Effector CD8-positive, alpha-beta T cell (primary cell): ENCODE measurements at places on chromosomes 6 and 20.

DNA sequence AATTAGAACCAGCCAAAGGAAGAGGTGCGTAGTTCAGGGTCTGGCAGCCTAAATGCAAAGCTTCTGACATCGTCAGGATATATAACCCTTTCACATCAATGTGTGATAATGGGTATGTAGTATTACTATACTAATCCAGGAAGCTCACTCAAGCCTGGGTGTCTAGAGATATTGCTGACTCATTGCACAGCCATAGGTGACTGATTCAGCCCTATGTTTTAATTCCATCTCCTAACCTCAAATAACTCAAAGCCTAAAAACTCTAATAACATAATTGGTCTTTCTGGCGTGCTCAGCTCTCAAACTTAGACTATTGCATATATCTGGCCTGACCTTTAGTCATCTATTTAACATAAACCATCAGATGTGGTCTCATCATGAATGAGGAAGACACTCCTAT is 658.4 kb downstream of the TBC1D32 start:
- no peak for DNase-seq

DNA sequence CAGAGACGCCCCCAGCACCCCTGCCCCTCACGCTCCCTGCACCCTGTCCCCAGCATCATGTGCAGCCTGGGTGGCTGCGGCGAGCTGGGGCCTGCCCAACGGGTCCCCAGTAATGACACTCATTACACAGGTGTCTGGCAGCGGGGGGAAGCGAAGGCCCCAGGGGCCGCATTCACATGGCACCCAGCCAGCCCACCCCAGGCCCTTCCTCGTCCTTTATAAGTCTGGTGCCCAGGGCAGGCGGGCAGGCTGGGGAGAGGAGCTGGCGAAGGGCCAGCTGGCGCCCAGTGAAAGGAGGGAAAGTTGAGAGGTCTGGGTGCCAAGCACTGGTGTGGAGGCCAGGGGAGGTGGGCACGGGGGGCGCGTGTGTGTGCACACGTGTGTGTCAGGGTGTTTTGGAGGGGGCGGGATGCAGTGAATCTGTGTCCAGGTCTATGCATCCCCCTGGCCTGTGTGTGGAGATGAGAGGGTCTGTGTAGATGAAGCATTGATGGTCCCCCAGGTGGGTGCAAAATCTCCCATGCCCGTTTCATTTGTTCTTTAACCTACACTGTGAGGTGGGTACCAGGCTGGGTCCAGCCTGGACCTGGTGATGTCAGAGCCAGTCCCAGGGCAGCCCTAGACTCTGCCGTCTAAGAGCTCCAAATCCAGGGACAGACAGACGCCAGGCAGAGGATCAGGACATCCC is 105.3 kb downstream of the CEBPB start:
- DNase-seq: no peak

- DNase-seq: no peak
Measured at GRCh38 chr20:34016736-34017135, 23.0 kb downstream of the RALY start.

- no peak for DNase-seq
Measured at GRCh38 chr20:46494077-46494476, 19.3 kb downstream of the ZNF334 start.

GRCh38 chr6:16320533-16321340 is 82.3 kb downstream of the GMPR start:
- no peak for DNase-seq

DNA sequence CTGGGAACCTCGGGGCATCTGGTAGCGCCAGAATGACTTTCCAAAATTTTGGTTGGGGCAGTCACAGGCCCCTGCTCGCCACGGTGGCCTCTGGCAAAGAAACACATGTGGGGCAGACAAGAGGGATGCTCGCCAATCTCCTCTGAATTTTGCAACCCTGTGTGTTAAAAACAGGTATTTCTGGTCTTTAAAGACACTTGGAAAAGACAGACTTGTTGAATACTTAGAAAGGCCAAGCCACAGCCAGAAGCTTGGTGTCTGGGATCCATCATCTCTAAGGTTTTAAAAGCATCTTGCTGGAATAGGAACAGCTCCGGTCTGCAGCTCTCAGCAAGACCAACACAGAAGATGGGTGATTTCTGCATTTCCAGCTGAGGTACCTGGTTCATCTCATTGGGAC is 31.2 kb downstream of the HLA-E start:
- no peak for DNase-seq

DNA sequence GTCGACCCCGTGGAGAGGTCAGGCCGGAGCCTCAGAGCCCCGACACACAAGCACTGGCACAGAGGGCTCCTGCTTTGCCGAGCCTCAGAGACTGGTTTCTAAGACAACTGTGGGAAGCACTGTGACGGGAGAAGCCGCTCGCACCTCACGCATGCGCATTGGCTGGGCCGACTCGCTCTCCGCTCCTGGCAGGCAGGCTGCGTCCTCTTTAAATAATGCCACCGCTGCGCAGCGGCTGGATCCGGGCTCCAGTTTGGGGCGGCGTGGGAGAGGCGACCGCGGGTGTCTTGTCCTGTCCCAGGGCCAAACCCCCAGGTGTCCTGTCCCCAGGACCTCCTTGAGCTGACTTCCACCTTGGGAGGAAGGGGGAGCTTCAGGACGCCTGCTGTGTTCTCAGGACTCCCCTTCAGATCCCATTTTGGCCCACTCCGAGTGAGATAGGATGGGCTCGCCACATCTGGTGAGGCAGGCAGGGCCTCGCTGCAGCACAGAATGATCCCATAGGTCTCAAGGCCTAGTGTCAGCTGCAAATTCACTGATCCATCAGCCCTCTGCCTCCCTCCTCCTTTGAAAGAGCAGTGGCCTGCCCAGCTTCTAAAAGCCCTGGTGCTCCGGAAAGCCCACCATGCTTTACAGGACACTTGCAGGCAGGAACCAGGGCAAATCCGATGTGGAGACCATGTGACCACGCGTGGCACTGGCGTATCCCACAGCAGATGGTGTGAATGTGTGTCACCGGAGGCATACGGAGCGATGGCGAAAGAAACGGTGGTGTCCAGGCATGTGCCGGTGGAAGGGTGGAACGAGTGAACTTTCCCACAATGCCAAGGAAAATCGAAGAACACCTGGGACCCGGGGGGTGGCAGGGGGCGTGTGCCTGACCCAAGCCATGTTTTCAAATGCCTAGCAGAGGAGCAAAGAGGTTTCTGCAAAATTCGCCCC is 169.3 kb upstream of the ZNF337 start:
- DNase-seq: peak; percentile 56

DNA sequence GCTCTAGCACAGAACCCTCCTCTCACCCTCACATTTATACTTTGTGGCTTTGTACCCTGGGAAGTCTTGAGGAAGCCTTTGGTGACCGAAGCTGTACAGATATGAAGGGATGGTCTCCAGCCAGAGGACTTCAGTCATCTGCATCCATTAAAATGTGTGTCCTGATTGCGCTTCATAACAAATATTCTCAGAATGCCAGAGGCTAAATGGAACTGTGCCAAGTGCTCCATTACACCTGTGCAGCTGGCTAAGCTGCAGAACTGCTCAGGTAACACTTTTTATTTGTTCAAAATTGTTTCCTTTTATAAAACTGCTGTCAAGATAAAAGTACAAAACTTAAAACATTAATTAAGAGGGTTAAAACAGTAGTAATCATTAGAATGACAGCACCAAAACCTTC is 22.3 kb downstream of the TPBG start:
- DNase-seq: no peak

DNA sequence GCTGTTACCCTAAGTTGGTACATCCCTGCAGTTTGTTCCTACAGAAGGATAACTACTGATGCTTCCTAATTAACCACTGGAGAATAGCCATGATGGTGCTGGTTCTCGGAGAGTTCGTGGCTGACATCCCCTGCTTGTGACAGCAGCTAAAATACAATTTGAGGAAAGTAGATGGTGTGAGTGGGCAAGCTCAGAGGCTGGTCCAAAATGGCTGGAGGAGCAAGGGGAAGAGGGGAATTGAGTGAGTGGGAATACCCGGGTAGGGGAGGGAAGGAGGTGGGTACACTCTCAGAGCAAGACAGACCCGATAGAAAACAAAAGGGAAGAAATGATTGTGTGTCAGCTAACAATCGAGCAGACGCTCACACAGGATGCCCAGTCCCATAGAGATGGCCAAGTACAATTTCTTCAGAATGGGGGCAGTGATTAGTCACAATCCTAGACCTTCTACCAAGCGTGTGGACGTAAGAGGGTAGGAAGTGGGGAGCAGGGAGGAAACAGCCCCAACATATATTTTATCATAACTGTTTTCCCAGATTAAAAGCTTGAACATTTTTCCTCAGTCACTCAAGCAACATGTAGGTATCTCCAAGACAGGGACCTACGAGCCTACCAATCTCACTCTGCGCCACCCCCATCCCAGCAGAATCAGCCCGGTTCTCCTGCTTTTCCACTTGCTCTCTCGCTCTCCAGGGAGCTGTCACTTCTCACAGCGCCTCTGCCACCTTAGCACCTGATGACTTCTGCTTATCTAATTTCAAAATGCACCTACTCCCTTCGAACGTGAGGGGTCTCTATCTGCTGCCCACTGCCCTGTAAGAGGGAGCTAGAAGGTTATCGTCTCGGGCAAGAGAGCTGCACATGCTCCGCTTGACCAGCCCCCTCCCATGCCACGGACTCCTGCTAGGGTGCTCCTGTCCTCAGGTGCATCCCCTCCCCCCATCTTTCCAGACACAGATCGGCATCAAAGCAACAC is 26.2 kb downstream of the RIPOR2 start:
- no peak for DNase-seq

DNA sequence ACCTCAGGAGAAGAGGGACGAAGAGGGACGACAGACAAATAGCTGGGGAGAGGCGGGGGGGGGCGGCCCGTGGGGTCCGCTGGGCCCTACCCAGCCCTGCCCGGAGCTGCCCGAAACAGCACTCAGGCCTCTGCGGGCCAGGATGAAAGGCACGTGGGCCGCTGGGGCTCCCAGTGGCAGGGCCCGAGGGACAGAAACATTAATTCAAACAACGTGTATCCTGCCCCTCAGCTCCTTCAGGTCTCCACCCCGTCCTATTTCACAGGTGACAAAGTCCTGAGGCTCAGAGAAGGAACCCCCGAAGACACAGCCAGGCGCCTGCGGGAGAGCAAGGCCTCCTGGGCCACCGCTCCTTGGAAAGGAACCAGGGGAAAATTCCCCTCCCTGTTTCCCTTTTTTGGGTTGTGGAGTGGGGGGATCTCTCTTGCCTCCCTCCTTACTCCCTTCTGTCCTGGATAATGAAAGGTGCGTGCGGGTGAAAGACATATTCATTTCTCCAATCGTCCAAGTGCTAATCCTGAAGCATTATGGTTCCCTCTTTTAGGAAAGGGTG is 93.3 kb downstream of the RNASET2 start:
- DNase-seq: no peak

- no peak for DNase-seq
Measured at GRCh38 chr20:59748619-59749191, 144.4 kb downstream of the PHACTR3 start.

- no peak for DNase-seq
Measured at GRCh38 chr6:117907601-117908245, 659 bp downstream of the SLC35F1 start.

GRCh38 chr20:540391-541201 is 3.0 kb downstream of the CSNK2A1 start:
- DNase-seq: no peak
